Calu3 (cell line): ENCODE measurements at places on chromosomes 11 and 22. TPM values are rescaled to one million over a fixed set of nuclear protein-coding genes. Genes with fewer than 3 reads are reported as not detected.
A peak's percentile ranks its signal among the peaks of the same experiment; 100 is the strongest.

- DNase-seq: no peak
- H3K4me3 ChIP-seq: no peak overlapping the region
- no peaks in the 10 kb centered on the region for H3K27me3 ChIP-seq
- no peaks in the 10 kb centered on the region for H3K36me3 ChIP-seq
- no peaks in the 10 kb centered on the region for H3K4me1 ChIP-seq
- H3K27ac ChIP-seq: no peak overlapping the region
These were observed 1.2 kb downstream of the ACRV1 start for GRCh38 chr11:125679397-125679796.

DNA sequence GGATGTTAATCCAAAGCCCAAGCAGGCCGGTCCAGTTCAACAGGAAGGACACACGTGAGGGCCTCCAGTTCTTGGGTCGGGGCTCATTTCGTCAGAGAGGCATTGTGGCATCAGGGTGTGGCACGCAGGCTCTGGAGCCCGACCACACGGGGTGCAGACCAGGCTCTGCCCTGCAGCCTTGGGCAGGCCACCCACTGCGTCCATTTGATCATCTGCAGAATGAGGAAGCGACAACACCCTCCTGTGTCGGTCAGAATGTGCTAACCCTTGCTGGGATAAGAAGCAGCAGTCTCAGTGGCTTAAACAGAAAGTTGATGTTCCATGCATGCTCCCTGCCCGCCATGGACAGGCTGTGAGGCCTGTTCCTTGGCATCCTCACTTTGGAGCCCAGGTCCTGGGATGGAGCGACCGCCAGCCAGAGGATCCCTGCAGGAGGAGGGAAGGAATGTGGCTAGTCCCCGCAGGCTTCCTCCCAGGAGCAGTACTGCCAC is 10.8 kb downstream of the RIBC2 start:
- H3K4me3 ChIP-seq: no peak overlapping the region
- H3K4me1 ChIP-seq: no peaks in the 10 kb centered on the region
- no peak overlapping the region for H3K27ac ChIP-seq
- H3K27me3 ChIP-seq: peaks cover 17% of the 10 kb centered on the region

DNA sequence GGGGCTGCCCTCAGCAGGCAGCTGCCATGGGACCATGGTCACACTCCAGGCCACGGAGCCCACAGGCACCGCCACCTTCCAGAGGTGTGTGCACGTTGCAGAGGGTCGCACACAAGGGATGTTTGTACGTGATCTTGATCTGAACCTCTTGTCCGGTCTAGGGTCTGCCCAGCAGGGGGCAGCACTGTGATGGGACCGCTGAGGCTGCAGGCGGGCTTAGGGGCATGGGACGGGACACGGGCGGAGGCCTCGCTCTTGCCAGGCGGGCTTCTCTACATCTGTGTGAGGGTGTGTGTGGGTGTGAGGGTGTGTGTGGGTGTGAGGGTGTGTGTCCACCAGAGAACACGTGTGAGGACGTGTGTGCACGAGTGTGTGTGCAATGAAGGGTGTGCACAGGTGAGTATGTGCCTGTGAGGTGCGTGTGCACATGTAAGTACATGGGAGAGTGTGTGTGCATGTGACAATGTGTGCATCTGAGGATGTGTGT is 52.4 kb downstream of the CACNA1I start:
- H3K4me1 ChIP-seq: peaks cover 6% of the 10 kb centered on the region
- H3K27me3 ChIP-seq: peaks cover 59% of the 10 kb centered on the region
- H3K36me3 ChIP-seq: no peaks in the 10 kb centered on the region
- H3K4me3 ChIP-seq: no peak overlapping the region
- no peak overlapping the region for H3K27ac ChIP-seq
- peak; percentile 73 for DNase-seq

GRCh38 chr11:131499199-131499598 is 128.8 kb downstream of the NTM start:
- H3K4me1 ChIP-seq: no peaks in the 10 kb centered on the region
- no peaks in the 10 kb centered on the region for H3K27me3 ChIP-seq
- no peak for DNase-seq
- no peaks in the 10 kb centered on the region for H3K36me3 ChIP-seq
- no peak overlapping the region for H3K4me3 ChIP-seq

GRCh38 chr11:78336877-78337553 is 80.6 kb downstream of the GAB2 start:
- no peaks in the 10 kb centered on the region for H3K27me3 ChIP-seq
- no peak overlapping the region for H3K4me3 ChIP-seq
- DNase-seq: no peak
- no peaks in the 10 kb centered on the region for H3K36me3 ChIP-seq
- H3K27ac ChIP-seq: no peak overlapping the region

The TSSK2 gene
- total RNA-seq: not detected in 2 replicates
